ENCODE measurements at places on chromosomes 3 and 15.

- DNase-seq = no peak
Measured at GRCh38 chr15:47443839-47444238, 273.5 kb upstream of the SEMA6D start.

GRCh38 chr3:171396048-171396447, 64.2 kb downstream of the TNIK start:
- no peak for DNase-seq

DNA sequence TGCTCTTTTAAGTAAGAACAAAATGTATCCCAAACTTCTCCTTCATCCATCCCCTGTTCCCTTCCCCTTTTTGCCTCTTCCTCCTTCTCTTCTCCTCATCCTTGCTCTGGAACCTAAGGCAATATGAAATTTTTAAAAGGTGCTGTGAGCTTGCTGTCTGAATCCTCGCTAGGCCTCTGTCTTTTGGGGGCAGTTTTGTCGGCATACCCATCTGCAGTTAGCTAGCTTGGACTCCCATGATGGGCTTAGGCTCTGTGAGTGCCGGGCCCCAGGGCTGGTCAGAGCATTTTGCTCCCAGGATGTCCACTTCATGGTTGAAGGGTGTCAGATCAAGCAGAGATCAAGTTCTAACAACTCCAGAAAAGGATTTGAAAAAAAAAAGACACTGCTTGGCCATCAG, 18.6 kb downstream of the ZIC1 start:
- no peak for DNase-seq

- DNase-seq = no peak
Measured at GRCh38 chr3:142210608-142211007, 14.8 kb downstream of the GK5 start.

DNA sequence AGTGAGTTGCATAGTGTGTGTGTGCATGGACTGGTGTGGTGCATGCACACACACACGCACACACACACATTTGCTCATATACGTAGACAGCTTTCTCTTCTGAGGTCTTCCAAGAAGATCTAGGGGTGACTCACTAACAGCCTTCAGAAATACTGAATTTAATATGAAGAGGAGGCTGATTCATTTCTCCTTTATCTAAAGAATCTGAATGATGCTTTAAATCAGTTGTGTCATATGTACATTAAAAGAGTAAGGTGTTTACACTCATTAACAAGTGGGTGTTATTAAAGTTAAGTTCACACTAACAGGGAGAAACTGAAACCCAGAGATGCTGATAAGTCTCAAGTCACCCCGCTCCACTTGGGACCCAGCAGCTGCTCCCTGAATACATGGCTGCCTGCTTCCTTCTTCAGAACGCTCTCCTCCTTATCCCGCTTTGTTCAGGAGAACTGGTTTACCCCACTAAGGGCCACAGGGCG, 22.0 kb downstream of the TMPRSS7 start:
- no peak for DNase-seq

DNA sequence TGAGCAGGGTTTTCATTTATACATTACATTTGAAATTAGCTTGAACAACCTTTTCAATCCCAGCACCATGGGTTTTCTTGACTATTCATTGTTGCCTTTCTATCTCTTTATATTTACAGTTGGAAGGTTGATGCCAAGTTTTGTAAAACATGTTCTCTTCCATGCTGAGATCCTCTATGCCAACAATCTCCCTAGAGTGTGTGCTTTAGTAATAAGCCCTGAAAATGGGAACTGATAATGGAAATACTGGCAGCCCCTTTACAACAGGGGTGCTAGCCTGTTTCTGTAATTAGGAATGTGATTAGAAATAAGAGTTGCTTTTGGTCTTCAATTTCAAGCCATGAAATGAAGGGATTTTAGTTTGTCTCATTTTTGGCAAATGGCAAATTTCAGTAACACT, 239.9 kb upstream of the NAALADL2 start:
- DNase-seq = no peak

DNA sequence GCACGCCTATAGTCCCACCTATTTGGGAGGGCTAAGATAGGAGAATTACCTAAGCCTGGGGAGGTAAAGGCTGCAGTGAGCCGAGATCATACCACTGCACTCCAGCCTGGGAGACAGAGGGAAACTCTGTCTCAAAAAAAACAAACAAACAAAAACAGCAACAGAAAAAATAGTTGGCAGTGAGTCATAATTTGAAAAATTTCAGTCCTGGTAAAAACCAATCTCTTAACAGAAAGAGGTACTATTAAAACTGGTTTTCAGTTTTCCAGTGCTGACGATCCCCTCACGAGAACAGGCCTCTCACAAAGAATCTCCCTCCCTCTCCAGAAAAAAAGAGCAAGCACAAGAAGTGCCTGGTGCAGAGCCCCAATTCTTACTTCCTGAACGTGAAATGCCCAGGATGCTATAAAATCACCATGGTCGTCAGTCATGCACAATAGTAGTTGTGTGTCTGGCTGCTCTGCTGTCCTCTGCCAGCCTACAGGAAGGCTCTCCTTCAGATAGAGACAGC, 22.8 kb upstream of the MAP4 start:
- DNase-seq = no peak

GRCh38 chr15:74206801-74207281, 4.3 kb upstream of the STRA6 start:
- no peak for DNase-seq

DNA sequence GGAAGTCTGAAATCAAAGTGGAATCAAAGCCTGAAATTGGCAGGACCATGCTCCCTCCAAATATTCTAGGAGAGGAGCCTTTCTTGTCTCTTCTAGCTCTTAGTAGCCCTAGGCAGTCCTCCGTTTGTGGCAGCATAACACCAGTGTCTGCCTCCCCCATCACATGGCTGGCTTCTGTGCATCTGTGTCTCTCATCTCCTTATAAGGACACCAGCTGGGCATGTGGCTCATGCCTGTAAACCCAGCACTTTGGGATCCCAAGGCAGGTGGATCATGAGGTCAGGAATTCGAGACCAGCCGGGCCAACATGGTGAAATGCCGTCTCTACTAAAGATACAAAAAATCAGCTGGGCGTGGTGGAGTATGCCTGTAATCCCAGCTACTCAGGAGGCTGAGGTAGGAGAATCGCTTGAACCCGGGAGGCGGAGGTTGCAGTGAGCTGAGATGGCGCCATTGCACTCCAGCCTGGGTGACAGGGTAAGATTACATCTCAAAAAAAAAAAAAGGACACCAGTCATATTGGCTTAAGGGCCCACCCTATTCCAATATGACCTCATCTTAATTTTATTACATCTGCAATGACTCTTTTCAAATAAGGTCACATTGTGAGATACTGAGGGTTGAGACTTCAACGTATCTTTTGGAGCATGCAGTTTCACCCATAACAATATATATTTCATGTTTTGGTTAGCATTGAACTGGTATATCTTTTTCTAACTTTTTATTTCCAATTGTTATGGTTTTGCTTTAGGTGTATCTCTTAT, 148.0 kb upstream of the TPM1 start:
- DNase-seq = no peak

DNA sequence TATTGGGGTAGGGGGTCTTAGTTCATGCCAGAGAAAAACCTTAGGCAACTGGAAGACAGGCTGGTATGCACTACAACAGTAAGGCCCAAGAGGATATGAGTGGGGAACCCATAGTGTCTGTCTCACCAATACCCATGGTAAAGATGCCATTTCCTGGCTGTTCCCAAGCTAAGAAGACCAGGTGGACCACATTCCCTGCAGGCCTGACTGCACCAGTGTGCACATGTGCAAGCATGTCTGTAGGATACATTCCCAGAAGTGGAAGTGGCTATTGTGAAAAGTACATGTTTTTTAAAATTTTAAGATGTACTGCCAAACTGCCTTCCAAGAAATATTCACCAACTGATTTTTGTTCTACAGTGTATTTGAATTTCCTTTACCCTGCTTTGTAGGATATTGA, 207.3 kb upstream of the CTNNB1 start:
- no peak for DNase-seq

DNA sequence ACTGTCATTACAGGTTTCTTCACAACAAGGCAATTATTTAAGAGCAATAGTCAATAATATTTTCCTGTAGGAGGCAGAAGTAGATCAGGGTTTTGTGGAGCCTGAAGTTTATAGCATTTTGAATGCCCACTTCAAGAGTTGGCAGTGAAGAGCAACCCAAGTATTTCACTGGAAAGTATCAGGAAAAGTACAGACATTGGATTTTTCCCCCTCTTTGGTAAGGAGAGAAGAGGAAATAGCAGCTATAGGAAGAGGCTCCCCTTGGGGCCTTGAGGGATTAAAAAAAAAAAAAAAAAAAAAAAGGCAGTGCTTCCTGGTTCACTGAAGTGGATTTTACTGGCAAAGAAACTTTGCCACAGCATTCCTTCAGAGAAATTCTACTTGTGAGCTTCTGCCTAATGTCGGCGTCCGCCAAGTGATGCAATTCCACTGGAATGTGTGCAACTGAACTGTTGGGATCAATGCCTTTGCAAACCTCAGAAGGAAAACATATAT, 5.7 kb upstream of the CNTN6 start:
- no peak for DNase-seq

DNA sequence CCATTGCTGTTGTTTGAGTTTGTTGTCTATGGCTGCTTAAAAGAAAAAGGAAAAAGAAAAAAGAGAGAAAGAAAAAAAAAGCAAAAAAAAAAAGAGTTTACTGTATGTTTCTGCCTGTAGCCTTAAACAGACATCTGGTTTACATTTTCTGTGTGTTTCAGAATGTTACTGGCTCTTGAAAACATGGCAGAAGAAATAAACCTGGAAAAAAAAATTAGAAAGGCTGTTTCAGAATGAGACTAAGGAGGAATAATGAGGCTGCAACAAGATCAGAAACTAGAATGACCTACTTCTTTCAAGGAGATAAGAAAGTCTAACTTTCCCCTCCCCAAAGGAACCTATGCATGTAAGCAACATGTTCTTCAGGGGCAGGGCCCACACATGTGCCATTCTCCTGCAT, 292.1 kb downstream of the DIPK2A start:
- DNase-seq = no peak
